ENCODE measurements at places on chromosomes 11 and 22.

GRCh38 chr11:19562156-19562555, 150.5 kb upstream of the NAV2 start:
- H3K27ac ChIP-seq, result no peak overlapping the region
- no peaks in the 10 kb centered on the region for H3K4me1 ChIP-seq
- no peaks in the 10 kb centered on the region for H3K27me3 ChIP-seq
- no peak for DNase-seq

- H3K27ac ChIP-seq, result no peak overlapping the region
- H3K36me3 ChIP-seq, result no peaks in the 10 kb centered on the region
- H3K27me3 ChIP-seq, result no peaks in the 10 kb centered on the region
- H3K4me1 ChIP-seq, result peaks cover 32% of the 10 kb centered on the region
- no peak overlapping the region for H3K4me3 ChIP-seq
- no peak for DNase-seq
Observed at GRCh38 chr11:46555267-46556054, 38.4 kb downstream of the AMBRA1 start.

DNA sequence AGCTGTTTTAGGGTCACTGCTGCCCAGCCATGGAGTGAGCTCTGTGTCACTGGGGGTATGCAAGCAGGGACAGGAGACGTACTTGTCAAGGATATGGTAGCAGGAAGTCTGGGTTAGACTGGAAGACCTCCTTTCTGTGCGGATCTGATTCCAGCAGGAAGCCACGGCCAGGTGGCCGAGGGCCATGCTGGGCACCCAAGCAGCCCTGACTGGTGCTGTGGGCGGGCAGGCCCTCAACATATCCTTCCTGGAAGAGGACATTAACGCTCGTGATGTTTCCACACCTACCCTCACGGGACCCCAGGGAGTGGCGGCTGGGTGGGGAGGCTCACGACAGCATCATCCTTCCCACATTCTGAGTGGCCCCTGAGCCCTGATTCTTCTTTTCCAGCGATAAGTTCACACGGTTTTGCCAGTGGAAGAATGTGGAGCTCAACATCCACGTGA, 8.7 kb upstream of the ANKRD13D start:
- peak overlapping the region; percentile 28 for H3K27ac ChIP-seq
- DNase-seq, result no peak
- H3K4me3 ChIP-seq, result no peak overlapping the region

DNA sequence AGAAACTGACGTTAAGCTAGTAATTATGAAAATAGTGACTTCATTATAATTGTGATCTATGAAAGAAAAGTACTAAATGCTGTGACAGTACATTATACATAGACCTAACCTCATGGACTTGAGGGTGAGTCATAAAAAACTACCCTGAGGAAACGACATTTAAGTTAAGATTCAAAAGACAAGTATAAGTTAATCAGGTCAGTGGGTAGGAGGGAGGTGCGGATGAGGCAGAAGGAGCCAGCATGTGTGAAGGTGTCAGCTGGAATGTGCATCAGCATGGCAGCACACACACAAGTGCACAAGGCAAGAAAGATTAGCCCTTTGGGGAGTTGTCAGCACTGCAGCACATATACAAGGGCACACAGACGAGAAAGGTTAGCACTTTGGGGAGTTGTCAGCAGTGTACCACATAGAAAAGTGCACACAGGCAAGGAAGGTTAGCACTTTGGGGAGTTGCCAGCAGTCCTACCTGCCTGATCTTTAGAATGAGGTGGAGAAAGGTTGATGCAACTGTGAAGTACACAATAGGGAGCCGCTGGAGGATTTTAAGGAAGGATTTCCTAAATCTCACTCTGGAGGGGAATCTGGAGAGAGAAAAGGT, 31.6 kb upstream of the CAVIN3 start:
- no peaks in the 10 kb centered on the region for H3K36me3 ChIP-seq
- H3K27ac ChIP-seq, result no peak overlapping the region
- DNase-seq, result no peak
- H3K27me3 ChIP-seq, result no peaks in the 10 kb centered on the region
- no peak overlapping the region for H3K4me3 ChIP-seq
- peaks cover 29% of the 10 kb centered on the region for H3K4me1 ChIP-seq

DNA sequence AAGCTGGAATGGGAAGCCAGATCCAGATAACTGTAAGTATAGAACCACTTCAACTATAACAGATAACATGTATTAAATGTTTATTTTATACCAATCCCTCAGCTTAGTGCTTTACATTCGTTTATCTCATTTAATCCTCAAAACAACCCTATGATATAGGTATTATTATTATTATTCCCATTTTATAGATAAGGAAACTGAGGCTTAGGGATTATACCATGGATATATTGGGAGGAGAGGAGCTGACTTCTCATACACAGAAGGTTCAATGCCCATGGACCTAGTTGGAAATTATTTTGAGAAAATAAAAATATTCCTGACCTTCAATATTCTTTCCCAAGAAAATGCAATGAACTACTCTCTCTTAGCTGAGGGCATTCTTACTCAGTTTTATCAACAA, 140.4 kb upstream of the C11orf58 start:
- H3K4me3 ChIP-seq, result no peak overlapping the region
- no peaks in the 10 kb centered on the region for H3K27me3 ChIP-seq
- no peak overlapping the region for H3K27ac ChIP-seq
- no peak for DNase-seq

DNA sequence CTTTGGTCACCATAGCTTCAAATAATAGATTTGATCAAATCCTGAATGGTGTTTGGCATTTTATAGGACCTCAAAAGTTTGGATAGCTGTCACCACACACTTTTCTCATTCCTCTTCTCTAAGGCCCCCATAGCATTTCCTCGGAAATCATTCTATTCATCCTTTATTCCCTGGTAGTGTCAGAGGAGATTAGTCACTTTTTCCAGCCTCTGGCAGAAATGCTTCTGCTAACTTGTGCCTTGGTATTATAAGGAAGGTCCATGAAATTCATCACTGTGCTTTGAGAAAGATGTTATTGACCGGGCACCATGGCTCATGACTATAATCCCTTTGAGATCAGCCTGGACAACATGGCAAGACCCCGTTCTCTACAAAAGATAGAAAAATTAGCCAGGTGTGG, 19.7 kb upstream of the NUP160 start:
- no peaks in the 10 kb centered on the region for H3K4me1 ChIP-seq
- no peaks in the 10 kb centered on the region for H3K27me3 ChIP-seq
- H3K27ac ChIP-seq, result no peak overlapping the region
- H3K36me3 ChIP-seq, result no peaks in the 10 kb centered on the region
- no peak for DNase-seq

GRCh38 chr11:57368106-57368844, 12.7 kb downstream of the PRG3 start:
- no peaks in the 10 kb centered on the region for H3K36me3 ChIP-seq
- H3K4me1 ChIP-seq, result no peaks in the 10 kb centered on the region
- H3K27ac ChIP-seq, result no peak overlapping the region
- peak; percentile 57 for DNase-seq
- H3K27me3 ChIP-seq, result no peaks in the 10 kb centered on the region

DNA sequence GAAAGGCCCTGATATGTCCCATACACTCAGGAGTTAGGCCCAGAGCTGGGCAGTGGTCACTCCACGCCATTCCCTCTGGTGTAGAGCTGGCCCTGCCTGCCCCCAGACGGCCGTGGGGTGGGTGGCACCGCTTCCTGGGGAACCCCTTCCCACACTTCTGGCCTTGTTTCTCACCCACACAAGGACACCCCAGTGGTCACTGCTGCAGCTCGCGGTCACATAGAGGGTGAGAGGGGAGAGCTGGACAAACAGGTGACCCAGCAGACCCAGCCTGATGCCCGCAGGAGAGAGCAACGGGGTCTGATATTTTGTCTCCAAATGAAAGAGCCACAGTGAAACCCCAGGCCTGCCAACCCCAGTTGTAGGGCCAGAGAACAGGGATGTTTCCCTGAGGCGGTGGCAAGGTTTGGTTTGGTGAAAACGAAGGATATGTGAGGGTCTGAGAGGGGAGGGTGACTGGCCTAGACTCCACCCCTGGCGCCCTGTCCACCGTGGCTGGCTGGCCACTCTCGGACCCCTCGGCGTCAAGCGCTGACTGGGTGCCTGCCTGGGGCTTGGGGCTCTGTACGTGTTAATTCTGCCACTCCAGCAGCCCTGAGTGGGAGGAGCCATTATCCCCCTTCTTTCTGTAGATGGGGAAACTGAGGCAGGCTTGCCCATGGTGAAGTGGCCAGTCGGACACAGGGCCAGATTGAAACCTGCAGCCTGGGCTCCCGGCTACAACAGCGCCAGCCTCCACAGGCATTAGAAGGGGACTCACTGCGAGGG, 71.0 kb upstream of the PPARA start:
- no peaks in the 10 kb centered on the region for H3K36me3 ChIP-seq
- peaks cover 68% of the 10 kb centered on the region for H3K4me1 ChIP-seq

GRCh38 chr11:31792036-31792435, 19.1 kb downstream of the PAX6 start:
- DNase-seq, result no peak
- no peaks in the 10 kb centered on the region for H3K27me3 ChIP-seq
- H3K4me1 ChIP-seq, result no peaks in the 10 kb centered on the region
- no peak overlapping the region for H3K4me3 ChIP-seq

GRCh38 chr22:37199760-37200108, 11.7 kb upstream of the C1QTNF6 start:
- peak; percentile 30 for DNase-seq
- peak overlapping the region; percentile 23 for H3K4me3 ChIP-seq
- peaks cover 24% of the 10 kb centered on the region for H3K4me1 ChIP-seq
- H3K27ac ChIP-seq, result peak overlapping the region; percentile 95
- no peaks in the 10 kb centered on the region for H3K27me3 ChIP-seq
- no peaks in the 10 kb centered on the region for H3K36me3 ChIP-seq

DNA sequence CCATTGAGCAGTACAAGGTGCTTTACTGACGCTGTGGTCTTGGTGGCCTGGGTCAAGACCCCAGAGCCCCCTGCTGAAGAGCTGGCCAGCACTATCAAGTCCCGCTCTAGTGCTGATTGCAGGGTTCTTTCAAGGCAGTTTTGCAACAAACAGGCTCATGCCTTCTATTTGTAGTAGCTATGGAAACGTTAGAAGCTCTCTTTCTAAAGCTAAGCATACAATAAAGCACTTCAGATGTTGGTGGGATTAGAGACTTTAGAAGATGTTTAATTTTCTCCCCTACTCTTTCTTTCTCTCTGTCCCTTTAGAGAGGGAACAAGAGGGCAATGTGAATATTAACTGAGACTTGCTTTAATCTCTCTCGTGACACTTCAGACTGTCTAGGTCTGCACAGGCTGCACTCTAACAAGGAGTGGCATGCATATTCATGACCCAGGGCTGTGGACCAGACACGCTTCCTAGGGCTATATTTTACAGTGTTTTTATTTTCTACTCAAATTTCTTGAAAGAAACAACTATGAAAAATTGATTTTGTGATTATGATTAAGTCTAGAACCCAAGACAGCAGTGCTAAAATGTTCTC, 138.6 kb downstream of the WNT7B start:
- no peaks in the 10 kb centered on the region for H3K4me1 ChIP-seq
- DNase-seq, result no peak
- no peaks in the 10 kb centered on the region for H3K27me3 ChIP-seq

- no peak overlapping the region for H3K27ac ChIP-seq
- H3K27me3 ChIP-seq, result no peaks in the 10 kb centered on the region
- H3K36me3 ChIP-seq, result no peaks in the 10 kb centered on the region
- no peak for DNase-seq
- no peak overlapping the region for H3K4me3 ChIP-seq
Observed at GRCh38 chr22:48939441-48940265, 888.0 kb downstream of the BRD1 start.

GRCh38 chr11:57502376-57502775, 13.1 kb downstream of the SLC43A1 start:
- H3K27me3 ChIP-seq, result no peaks in the 10 kb centered on the region
- no peak for DNase-seq
- no peak overlapping the region for H3K4me3 ChIP-seq
- peak overlapping the region; percentile 78 for H3K27ac ChIP-seq
- H3K36me3 ChIP-seq, result peaks cover 5% of the 10 kb centered on the region
- peaks cover 46% of the 10 kb centered on the region for H3K4me1 ChIP-seq
